ENCODE measurements at places on chromosomes 6 and 20.

DNA sequence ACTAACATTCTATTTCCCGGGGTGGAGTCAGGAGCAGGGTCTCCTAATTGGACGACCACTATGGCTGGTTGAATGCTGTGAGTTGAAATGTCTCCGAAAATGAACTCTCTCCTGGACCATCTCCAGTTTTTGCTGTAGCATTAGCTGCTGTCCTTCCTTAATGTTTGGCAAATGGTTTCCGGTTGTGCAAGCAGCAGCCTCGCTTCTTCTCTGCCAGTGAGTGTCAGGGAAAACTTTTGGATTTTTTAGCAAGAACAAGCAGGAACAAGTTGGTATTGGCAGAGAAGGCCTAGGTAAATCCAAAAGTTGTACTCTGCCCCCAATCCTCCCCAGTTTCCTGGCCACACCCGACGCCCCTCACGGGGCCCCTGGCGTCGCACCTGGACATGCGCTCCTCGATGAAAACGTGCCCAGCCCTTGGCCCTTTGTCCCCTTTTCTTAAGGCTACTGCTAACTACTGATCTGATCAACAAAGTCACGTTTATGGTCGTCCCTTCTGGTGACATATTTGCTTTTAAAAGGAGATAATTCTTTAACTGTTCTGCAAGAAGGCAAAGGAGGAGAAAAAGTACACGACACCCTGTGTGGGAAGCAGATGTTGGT is 103.2 kb downstream of the ARMC2 start:
- no peak for DNase-seq

- DNase-seq = no peak
These were observed 193.4 kb downstream of the BCAS1 start for GRCh38 chr20:53876956-53877355.

- no peak for DNase-seq
These were observed 209.6 kb downstream of the ERMARD start for GRCh38 chr6:169960886-169961611.

GRCh38 chr20:1663917-1664316 is 6.3 kb upstream of the SIRPG start:
- DNase-seq = no peak

DNA sequence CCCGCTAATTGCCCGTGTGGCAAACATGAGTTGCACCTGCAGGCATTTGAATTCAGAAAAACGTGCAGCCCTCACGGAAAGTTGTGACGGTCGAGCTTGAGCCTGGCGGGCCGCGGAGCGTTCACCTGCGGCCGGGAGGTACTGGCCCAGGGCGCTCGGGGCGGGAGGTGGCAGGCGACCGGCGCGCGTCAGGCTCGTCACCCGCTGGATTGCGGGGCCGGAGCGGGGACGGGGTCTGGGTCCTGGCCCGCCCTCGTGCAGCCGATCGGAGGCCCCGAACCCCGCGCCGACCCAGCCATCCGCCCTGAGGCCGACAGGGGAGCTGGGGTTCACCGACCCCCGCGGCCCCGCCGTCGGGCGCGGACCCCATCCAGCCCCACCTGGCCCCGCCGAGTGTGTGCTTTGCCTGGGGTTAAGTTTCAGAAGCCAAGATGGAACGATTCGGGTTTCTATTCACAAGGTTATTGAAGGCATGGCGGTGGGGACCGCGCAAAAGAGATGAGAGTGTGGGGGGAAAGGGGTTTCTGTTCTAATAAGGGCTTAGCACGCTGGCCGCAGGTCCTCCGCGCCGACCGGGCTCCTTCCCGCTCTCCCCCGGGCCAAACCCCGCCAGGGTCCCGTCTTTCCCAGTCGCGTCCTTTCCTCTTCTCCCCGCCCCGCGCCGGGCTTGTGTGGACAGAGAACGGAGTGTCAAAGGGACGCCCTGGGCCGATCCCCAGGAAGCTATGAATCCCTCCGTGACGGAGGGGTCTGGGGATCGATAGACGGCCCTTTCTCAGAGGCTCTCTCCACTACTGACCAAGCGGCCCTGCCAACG is 1.6 kb upstream of the HEY2 start:
- DNase-seq = no peak

- DNase-seq = no peak
These were observed 14.1 kb downstream of the HUS1B start for GRCh38 chr6:642805-643204.

DNA sequence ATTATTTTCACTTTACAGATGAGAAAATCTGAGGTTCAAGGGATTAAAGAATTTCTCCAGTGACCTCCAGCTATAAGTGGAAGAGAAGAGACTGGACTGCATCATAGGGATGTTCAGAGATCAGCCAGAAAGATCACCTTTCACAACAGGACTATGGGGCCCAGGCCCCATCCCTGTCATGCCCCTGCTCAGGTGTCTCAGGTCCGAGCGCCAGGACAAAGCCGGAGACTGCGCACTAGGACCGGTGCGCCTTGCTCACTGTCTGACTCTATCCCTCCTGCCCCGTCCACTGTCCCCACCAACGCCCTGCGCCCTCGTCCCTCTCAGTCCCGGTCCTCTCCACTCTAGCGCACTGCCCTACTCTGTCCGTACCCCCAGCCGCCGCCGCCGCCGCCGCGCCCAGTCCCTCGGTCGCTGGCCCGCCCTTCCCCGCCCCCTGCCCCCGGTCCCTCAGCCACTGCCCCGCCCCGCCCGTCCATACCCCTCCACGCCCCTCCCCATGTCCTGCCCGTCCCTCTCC is 521 bp upstream of the RAD21L1 start:
- no peak for DNase-seq

- DNase-seq = peak; percentile 56
These were observed 210.8 kb downstream of the ARHGAP18 start for GRCh38 chr6:129498950-129499842.

GRCh38 chr6:38310061-38310460 is 329.7 kb downstream of the BTBD9 start:
- DNase-seq = no peak

- DNase-seq = no peak
These were observed 721.4 kb downstream of the CBLN4 start for GRCh38 chr20:55283889-55284288.

DNA sequence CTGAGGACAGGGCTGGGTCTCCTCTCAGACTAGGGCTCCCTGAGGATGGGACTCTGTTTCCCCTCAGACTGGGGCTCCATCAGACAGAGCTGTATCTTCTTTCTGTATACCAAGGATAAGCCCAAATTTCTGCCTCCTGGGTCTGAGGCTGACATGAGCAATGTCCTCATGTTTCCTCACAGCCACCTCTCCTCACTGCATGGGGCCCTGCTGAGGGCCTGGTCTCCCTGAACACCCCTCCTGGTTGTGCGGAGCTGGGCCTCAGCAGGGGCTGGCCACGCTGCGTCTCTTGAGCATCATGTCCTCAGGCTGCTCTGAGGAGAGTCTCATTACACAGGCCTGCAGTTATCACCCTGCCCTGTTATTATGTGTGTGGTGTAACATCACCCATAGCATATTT is 144.6 kb downstream of the LRFN2 start:
- no peak for DNase-seq

- DNase-seq = no peak
These were observed 43.6 kb downstream of the SOBP start for GRCh38 chr6:107533415-107534059.

- peak; percentile 86 for DNase-seq
These were observed 372.0 kb downstream of the PREX1 start for GRCh38 chr20:48455651-48456365.

- DNase-seq = no peak
These were observed 803.7 kb downstream of the PHF3 start for GRCh38 chr6:64439274-64439673.

DNA sequence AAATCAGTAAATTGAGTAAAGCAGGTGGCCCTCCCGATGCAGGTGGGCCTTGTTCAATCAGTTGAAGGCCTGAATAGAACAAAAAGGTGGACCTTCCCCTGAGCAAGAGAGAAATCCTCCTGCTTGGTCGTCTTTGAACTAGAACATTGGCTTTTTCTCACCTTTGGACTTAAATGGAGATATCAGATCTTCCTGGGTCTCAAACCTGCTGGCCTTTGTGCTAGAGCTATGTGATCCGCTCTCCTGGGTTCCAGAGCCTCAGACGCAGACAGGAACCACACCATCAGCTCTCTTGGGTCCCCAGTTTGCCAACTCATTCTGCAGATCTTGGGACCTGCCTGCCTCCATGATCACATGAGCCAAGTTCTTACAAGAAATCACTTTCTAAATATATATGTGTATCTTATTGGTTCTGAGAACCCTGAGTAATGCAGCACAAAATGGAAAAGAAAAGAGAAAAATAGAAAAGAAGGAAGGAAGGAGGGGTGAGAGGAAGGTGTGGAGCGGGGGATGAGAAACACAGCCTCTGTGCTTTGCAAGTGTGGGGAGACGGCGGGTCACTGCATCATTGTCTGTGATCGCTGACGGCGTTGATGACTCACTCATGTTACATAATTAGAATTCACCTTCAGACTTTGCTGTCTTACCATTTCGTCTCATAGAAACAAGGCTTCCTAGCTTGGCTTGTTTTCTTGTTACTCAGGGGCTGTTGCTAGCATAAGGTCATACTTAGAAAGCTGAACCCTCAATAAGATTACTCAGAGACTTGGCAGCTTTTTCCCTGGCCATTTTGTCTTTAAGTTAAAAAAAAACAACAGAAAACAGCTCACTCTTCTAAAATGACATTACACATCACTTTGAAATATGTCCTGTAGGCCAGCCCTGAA is 85.7 kb upstream of the NEDD9 start:
- DNase-seq = no peak

GRCh38 chr6:147214248-147215227 is 10.3 kb downstream of the STXBP5 start:
- no peak for DNase-seq

GRCh38 chr6:62640749-62641148 is 354.7 kb upstream of the KHDRBS2 start:
- DNase-seq = peak; percentile 5

- DNase-seq = peak; percentile 77
These were observed 46.4 kb upstream of the DDR1 start for GRCh38 chr6:30837870-30838269.

GRCh38 chr20:10510216-10510615 is 75.1 kb downstream of the SLX4IP start:
- DNase-seq = no peak

DNA sequence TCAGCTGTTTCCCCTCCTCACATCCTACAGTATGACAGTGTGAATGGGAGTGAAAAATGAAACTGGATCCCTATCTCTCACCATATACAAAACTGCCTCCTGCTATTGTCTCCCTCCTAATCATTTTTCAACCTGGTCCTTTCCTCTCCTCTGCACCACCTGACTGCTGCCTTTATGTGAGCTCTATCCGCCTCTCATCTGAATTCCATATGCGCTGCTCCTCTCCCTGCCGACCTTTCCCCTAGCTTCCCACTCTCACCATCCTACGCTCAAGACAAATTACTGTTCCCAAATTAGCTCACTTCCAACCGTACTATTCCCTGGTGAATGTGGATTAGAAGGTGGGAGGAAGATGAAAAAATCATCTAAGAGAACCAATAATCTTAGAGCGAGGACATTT is 148.4 kb upstream of the FBXL4 start:
- no peak for DNase-seq

GRCh38 chr6:113495521-113495920 is 361.6 kb upstream of the MARCKS start:
- DNase-seq = no peak

GRCh38 chr6:3366596-3367413 is 90.0 kb downstream of the SLC22A23 start:
- DNase-seq = no peak

- DNase-seq = no peak
These were observed 81.1 kb upstream of the PIM1 start for GRCh38 chr6:37088897-37089296.

DNA sequence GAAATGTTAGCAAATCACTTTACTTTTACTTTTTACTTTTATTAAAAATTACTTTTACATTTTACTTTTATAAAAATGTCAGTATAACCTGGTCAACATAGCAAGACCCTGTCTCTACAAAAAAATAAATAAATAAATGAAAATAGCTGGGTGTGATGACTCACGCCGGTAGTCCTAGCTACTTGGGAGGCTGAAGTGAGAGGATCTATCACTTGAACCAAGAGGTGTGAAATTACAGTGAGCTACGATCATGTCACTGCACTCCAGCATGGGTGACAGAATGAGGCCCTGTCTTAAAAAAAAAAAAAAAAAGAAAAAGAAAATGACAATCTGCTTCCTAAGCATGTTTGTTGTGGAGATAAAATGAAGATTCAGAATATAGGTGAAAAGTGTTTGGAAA is 31.0 kb upstream of the FBXO30 start:
- no peak for DNase-seq

- peak; percentile 65 for DNase-seq
These were observed 608.4 kb downstream of the EPHA7 start for GRCh38 chr6:92810913-92811312.

DNA sequence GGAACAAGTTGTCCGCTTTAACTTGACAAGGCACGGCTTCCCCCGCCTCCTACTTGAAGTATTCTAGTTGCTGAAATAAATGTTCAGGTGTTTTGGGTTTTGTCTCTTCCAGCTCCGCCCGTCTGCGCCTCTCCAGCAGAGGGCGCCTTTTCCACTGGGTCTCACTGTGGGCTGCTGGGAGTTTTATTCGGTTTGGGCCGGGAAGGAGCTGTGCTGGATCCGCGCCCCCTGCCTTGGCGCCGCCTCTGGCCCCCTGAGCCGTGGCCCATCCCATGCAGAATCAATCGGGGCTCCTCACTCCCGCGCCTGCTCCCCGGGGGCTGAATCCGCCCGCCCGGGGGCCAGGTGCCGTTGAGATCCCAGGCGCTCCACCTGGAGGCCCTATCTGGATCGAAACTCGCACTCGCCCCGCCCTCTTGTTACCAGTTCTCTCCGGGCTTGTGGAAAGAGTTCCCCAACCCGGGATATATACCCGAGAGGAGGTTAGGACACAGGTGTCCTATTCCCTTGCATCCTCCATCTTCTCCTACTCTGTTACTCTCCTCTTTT is 51.0 kb upstream of the TCF21 start:
- no peak for DNase-seq

- DNase-seq = no peak
These were observed 14.2 kb downstream of the PRR18 start for GRCh38 chr6:166293731-166294584.

GRCh38 chr6:75943381-75943780 is 129.1 kb downstream of the IMPG1 start:
- no peak for DNase-seq

DNA sequence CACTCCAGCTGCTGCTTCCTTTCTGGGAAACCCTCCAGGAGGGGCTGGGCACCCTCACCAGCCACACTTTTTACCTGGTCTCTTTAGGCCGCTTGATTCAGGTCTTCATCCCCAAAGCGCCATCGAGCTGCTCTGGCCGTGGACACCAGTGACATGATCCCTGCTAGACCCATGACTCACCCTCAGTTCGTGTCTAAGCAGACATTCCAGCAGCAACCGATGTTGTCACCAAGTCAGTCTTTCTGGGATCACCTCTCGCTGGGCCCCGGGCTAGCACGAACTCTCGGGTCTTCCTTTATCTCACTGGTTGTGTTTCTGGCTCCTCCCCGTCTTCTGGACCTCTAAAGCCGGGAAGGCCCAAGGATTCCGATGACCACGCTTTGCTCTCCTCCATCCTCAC is 43.0 kb upstream of the GPR31 start:
- DNase-seq = no peak

DNA sequence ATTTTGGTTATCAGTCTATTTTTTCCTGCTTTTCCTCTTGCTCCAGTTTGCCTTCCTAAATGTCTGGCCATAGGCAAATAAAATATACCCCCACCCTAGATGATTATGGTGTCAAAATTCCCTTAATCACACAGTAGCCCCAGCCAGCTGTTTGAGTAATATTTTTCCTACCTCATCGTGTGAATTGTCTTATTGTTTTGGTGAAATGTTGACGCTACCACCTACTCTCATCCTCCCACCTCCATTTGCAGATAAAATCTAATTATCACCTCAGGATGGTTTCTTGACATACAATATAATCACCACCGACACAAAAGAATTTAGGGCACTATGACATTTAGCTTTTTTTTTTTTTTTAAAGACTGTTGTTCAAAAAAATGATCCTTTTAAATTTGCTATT is 44.1 kb upstream of the FUCA2 start:
- DNase-seq = no peak

Measured in NCI-H446 (cell line).